Dermis blood vessel endothelial cell (primary cell): ENCODE measurements at places on chromosomes 1 and 21. TPM values are rescaled to one million over a fixed set of nuclear protein-coding genes. Genes with fewer than 3 reads are reported as not detected.
A peak's percentile ranks its signal among the peaks of the same experiment; 100 is the strongest.

GRCh38 chr21:36156815-36157670 lies at the start of gene DOP1B:
Gene DOP1B (plus strand): TSS chr21:36156824. CDS start chr21:36164734, 7,910 bp downstream.
- peak; percentile 25 for DNase-seq

GRCh38 chr1:183598386-183598785 lies 8.1 kb upstream of the NCF2 start:
- no peak for DNase-seq

- DNase-seq: peak; percentile 39
Measured at GRCh38 chr1:37513795-37514349, 694 bp downstream of the MEAF6 start.

FMOD gene
- 11.4 and 21.2 TPM in 2 replicates for total RNA-seq

MPL gene
- 0.09 TPM in 1 of 2 replicates, not detected in the other for total RNA-seq

AJAP1 gene
- total RNA-seq: 0.05 and 0.17 TPM in 2 replicates

DNA sequence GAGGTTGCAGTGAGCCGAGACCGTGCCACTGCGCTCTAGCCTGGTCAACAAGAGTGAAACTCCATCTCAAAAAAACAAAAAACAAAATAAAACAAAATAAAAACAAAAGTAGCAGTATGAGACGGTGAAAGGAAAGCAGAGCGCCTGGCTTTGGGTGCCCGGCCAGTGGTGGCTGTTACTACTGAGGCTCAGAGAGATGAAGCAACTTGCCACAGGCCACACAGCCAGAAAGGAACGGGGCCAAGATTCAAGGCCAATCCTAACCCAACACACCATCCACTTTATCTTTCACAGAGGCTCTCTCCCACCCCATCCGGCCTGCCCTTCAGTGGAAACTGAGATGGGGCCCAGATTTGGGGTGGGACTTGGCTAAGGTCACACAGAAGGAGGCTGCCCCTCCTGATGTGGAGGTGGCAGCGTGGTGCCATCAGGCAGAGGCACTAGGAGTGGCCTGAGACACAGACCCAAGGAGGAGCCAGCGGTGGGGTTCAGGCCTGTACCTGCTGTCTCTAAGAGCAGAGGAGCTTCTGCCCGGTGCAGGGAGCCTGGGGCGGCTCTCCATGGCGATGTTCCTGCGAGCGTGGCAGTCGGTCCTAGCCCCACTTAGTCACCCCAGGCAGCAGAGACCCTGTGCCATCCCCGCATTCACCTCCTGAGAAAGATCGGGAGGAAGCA lies 33.2 kb downstream of the LDLRAP1 start:
- no peak for DNase-seq

- DNase-seq: no peak
Measured at GRCh38 chr1:209710847-209711246, 6.2 kb downstream of the HSD11B1 start.

DNA sequence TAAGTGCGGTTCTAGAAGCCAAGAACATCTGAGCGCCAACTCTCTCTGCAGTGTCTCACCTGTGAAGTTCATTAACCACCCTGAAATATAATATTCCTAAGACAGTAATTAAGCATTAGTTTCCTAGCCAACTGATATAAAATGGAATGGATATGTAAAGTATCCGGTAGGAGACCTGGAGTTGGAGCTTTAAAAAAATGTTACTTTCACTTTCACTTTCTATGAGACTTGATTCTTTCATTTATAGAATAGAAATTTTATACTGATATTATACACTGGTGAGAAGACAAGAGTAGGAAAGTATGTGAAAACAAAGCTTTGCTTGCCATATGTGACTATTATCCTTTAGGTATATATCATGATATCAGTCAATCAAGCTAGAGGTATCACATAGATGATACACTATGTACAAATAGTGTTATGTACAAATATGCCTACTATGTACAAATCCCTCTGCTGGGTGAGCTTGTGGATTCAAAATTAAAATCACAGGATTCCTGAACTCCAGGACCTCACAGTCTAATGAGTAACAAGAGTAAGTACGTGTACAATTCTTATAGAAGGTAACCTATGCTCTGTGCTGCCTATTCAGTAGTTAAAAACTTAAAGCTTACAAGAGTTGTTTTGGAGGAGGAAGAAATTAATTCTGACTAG lies 934.2 kb downstream of the TTLL7 start:
- no peak for DNase-seq

DNA sequence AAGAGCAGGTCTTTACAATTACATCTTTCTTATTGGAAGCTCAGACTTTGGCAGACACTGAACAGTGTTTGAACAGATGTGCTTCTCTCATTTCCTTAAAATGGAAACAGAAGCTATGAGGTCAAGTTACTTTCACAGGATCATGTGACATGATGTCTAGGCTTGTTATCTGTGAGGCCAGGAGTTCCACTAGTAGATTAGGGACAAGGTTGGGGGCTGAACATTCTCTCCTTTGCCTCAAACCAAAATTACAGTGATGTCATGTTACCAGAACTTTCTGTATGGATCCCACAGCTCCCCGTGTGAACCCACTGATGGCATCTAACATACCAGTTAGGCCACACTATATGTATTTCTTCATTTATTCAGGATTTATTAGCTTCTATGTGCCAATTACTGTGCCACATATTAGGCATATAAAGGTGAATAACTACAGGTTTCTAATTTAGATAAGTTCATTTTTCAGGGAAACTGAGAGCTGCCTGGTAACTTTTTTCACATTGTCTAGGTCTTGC lies 6.0 kb downstream of the DYNLT5 start:
- peak; percentile 34 for DNase-seq

DNA sequence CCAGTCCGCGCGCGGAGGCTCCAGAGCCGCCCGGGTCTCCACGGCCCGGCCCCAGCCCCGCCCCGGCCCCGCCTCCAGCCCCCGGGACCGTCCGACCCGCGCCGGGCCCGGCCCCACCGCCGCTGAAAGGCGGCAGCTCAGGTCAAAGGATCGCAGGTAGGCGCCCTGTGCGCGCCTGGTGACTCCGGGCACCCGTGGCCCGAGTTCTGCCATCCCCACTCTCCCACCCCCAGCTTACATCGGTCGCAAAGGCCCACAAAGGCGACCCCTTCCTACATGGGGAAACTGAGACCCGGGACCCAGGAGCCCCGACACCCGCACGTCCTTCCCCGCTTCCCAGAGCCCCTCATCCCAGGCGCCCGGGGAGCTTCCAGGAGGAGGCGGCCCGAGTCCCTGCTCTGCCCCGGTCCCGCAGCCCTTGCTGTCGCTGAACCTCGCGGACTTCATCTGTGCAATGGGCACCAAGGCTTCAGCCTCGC lies at the start of gene TMEM200B:
TMEM200B (minus strand) TSS at position 17 of the 479 bp plus-strand sequence. CDS start 2,075 bp downstream, outside the sequence.
- no peak for DNase-seq

DNA sequence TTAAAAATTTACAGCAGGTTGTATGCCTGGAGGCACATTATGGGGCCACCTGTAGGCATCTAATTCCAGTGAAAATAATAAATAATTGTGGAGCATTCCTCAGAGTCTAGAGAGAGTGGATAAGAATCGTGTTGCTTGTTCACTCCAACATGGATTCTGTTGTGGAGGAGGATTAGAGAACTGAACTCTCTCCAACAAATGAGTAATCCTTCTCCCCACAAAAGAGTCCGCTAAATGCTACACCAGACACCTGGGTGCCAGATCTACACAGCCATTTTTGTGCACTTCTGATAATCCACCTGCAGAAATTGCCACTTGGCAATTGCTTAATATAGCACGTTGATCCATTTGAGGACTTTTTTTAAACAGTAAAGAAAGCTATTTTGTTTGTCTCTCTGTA lies 113.7 kb upstream of the DPYD start:
- no peak for DNase-seq

DNA sequence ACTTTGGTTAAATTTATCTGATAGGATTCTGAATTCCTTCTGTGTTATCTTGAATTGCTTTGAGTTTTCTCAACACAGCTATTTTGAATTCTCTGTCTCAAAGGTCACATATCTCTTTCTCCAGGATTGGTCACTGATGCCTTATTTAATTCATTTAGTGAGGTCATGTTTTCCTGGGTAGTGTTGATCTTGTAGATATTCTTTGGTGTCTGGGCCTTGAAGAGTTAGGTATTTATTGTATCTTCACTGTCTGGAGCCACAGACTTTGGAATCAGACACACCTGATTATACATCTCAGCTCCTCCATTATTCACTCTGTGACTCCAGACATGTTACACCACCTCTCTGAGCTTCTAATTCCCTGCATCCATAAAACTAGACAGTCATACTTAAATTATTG lies 34.2 kb upstream of the ETS2 start:
- no peak for DNase-seq

MAP10 gene
- total RNA-seq: 1.2 and 1.7 TPM in 2 replicates

ACOT11 gene
- total RNA-seq: 1.0 and 3.0 TPM in 2 replicates

GRCh38 chr1:151534662-151535278 lies 5.3 kb upstream of the TUFT1 start:
- peak; percentile 87 for DNase-seq

DNA sequence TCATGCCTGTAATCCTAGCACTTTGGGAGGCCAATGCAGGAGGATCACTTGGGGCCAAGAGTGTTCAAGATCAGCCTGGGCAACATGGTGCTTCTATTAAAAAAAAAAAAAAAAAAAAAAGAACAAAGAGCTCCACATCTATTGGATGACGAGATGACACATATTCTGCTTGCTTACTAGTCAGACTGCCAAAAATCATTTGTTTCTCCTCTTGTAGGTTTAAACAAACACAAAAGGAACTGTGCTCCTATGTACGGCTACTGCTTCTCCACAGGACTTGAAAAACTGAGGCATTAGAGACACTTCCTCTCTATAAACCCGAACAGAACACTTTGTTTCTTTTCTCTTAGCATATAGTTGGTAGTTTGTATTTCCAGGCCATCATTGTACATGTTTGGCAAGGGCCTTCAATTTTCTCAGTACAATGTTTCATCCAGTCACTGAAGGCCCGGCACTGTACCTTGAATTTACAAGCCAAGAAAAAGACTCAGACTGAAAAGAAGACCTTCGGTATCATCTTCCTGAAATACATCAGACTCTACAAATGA lies 6.0 kb downstream of the TRIT1 start:
- DNase-seq: no peak

DNA sequence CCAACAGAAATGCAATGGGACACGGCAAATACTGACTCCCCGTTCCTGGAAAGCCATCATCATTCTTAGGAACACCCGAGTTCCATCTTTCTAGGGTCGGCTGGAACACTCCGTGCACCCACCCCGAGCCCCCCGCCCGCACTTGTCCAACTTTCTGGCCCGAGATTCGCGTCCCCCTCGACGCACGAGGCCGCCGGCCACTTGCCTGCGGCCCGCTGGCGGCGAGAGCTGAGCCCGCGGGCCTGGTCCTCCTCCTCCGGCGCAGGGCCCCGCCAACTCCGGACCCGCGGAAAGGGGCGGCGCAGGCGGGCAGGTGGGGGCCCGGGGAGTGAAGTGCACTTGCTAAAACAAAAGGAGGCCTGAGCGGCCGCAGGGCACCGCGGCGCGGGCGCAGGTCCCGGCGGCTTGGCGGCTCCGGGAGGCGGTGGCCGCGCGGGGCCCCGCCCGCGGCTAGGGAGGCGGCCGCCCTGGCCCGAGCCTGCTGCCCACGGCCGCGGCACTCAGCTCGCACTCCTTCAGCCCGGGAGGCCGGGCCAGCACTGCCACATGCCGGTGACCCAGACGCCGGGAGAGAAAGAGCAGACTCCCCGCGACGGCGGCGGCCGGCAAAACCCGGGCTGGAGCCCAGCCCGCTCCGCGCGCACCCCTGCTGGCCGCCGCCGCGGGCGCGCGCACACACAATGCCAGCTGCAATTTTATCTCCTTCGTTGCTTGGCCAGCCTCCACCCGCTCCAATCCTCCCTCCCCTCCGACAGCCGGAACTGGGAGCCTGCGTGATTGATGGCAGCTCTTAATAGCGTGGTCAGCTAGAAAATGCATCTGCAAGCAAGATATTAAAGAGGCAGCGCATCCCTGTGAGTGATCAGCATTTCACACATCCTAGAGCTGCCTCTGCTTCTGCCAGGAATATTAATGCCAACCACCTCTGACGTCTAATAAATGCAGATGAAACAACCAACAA lies 114.3 kb downstream of the RERE start:
- DNase-seq: peak; percentile 96

GRCh38 chr1:168135116-168135920 lies 1.4 kb downstream of the GPR161 start:
- peak; percentile 26 for DNase-seq

GRCh38 chr1:113782406-113782805 lies 23.1 kb upstream of the PHTF1 start:
- DNase-seq: no peak

DNA sequence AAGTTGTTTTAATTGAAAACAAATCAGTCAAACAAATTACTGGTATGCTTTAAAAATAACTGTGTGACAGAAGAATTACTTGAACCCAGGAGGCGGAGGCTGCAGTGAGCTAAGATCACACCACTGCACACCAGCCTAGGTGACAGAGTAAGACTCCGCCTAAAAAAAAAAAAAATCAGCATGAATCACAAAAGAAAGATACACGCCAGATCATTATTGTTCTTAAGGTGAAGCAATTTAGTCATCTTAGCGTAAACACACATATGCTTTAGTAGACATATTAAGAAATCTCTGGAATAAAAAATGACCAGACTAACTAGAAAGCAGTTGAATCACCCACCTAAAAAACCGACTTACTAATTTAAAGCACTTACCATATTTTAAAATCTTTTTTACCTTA lies 20.2 kb downstream of the RERE start:
- DNase-seq: no peak

DNA sequence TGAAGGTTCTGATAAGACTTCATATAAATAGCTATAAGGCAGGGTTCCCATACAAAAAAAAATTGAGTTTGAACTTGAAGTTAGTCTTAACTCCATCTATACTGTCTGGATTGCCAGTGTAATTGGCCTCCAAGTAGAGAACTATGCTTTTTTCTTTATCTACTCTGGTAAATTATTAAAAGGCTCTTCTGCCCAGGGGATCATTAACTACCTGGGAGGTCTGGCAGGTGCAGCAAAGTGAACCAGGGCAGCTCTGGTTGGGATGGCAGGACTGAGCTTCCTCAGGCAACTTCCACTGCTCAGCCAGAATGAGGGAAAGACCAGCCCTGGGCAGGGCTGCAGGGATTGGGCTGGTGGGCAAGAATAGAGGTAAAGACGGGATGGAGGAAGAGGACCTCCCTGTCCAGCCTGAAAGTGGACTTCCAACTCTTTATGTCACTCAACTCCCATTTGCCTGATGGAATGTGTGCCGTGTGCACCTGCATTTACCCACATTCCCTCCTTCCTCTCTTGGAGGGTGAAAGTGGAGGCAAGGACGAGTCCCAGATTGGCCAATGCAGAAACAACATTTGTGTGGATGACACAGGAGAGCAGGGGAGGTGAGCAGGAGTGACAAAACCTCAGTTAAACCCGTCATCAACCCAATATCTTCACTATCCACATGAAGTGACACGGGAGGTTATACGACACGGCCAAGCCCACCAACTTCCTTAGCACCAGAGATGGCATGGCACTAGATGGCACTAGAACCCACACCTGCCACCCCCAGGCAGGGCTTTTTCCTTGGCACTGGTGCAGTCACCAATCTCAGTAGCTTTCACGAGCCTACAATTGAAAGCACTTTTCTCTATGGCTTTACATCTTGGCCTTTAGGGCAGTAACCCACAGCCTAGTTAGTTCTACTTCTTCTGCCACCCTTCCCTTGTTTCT lies 25.2 kb downstream of the CCN1 start:
- peak; percentile 27 for DNase-seq

- DNase-seq: no peak
Measured at GRCh38 chr1:179298952-179299351, 5.4 kb downstream of the SOAT1 start.

- DNase-seq: no peak
Measured at GRCh38 chr1:55712148-55712547, 497.0 kb upstream of the USP24 start.
